ENCODE measurements at places on chromosomes 1 and 21.

DNA sequence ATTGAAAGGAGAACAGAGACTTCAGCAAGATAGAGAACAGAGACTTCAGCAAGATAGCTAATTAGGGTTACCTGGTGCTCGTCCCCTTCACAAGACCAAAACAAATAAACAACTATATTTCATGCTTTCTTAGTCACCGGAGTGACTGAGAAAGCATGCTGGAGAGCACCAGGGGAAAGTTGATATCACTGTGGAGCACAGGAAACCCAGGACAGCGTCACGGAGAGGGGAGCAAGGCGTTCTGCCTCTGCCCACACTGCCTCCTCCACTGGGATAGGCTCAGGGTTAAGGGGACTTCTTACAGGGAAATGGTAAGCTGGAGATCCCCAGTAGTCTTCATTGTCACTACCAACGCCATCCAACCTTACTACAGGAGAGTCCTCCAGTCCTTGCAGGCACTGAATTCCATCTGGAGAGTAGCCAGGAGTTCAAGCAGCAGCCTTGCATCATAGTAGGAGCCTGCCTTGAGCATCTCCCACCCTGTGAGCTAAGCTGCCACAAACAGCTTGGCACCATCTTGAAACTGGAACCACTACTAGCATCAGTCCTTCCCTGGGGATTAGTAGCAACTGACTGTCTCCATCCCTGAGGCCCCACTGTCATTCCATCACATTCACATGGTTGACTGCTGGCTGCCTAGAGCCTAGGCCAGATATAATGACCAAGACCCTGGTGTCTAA lies 239.4 kb downstream of the PLPP3 start:
- DNase-seq = no peak

GRCh38 chr1:80202118-80202517 lies 1195.6 kb upstream of the ADGRL4 start:
- no peak for DNase-seq

- DNase-seq = no peak
Observed at GRCh38 chr1:87880098-87880760, 551.5 kb downstream of the LMO4 start.

GRCh38 chr1:22217811-22218460 lies 75.0 kb upstream of the WNT4 start:
- DNase-seq = no peak

GRCh38 chr1:58107943-58108342 lies 438.6 kb downstream of the OMA1 start:
- no peak for DNase-seq

- DNase-seq = no peak
Observed at GRCh38 chr1:103517380-103518047, 8.0 kb upstream of the RNPC3 start.

GRCh38 chr1:92480200-92480812 lies 6.4 kb downstream of the GFI1 start:
- DNase-seq = no peak

DNA sequence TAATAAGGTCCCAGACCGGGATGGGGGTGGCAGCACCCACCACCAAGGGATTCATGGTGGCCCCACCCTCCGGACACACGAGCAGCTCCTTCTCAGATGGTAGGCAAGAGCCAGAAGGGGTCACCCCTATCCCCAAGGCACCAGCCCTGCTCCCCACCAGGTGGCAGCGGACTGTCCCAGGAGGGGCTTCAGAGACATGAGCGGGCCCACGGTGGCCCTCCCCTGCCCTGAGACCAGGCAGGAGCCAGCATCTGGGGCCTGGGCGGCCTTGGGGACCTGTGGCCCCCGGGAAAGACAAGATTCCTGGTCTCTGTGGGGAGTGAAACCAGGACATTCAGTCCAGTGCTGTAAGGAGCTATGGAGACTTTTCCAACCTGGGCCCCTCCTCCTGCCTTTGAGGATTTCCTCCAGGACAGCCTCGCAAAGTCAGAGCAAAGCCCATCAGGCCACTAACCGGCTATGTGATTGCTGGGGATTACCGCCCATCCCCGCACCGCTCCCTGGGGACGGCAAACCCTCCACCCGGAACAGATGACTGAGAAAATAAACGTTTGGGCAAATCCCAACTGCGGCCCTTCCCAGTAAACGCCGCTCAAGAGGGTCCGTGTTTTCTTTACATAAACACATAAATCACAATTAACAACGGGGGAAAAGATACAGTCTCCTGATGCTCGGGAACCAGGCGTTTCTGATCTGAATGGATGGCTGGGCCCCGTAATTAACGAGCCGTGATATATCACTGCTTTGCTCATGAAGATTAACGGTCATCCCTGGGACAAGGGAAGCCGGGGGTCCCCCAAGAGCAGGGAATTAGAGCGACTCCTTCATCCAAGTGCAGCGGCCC lies 50.9 kb upstream of the ARHGEF16 start:
- no peak for DNase-seq
